Right kidney (tissue), 9 donors: ENCODE measurements at places on chromosomes 2 and 18.
A peak's percentile ranks its signal among the peaks of the same experiment; 100 is the strongest.

DNA sequence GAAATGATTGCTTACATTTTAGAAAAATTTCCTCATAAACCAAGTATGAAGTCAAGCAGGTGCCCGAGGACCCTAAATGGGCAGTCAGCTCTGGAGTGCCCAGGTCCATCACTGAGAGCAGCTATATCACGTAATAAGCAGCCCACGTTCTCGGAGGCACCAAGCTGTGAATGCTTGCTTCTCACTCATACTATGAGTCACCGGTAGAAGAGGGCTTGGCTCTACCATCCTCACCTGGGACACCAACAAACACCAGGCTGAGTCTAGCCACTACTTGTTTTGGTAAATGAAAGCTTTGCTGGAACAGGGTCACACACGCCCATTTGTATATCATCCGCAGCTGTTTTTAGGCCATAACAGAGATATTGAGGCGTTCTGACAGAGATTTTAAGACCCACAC lies 207.5 kb downstream of the SEPTIN10 start:
- no peak for DNase-seq

GRCh38 chr2:99822474-99823207 lies 319.7 kb downstream of the AFF3 start:
- no peak for DNase-seq

GRCh38 chr2:62811086-62811485 lies 105.6 kb downstream of the EHBP1 start:
- no peak for DNase-seq

DNA sequence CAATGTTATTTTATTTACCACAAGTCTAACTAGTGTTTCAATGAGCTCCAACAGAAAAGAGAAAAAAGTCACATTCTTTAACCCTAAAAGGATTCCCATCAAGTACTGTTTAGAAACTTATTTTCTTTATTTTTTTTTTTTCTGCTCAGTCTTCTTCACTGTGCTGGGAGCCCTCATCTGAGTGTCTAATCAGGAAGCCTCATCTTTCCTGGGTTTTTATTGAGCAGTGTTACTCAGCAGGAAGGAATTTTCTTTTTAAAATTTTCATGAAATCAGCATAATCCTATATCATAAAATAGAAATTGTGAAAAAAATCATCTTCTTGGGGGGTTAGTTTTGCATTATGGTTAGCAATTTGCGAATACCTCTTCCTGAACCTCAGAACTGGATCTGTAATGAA lies 453.8 kb downstream of the CDH2 start:
- no peak for DNase-seq

DNA sequence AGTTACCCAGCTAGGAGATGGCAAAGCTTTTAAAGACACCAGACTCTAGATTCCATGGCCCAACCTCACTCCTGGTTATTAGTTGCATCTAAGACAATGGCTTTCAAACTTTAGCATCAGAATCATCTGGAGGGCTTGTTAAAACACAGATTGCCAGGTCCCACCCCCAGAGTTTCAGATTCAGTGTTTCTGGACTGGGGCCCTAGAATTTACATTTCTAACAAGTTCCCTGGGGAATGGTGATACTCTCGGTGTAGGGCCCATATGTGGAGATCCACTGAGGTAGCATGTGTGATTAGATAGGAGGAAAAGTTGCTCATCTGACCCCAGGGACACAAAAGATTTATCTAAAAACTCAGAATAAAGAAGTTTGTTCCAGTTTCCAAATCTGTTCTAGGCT lies 14.5 kb upstream of the TTR start:
- no peak for DNase-seq

- peak; percentile 63 for DNase-seq
Observed at GRCh38 chr18:48922801-48923730, 27.7 kb downstream of the SMAD7 start.

DNA sequence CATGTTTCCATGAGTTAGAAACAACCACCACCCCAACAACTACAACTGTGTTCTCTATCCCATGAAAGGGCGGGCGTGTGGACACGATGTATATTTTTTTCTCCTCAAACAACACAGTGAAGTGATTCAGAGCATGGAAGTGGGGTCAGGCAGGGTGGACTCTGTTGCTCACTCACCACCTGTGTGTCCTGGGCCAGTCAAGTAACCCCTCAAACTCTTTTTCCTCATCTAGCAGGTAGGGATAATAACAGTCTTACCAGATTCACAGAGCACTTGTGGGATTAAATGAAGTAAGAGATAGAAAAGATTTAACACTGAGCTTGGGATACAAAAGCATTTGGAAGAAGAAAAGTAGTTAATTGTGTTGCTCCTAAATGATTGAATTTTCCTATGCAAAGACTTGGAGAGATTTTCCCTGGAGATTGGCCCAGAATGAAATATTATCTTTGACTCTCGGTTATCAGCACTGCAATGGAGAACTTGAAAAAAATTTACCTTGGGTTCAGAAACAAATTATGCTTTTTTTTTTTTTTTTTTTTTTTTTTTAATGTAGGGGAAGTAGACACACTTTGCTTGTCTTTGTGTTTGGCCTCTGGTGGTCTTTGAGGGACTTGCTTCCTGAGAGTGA lies 161.9 kb upstream of the EPAS1 start:
- no peak for DNase-seq

- DNase-seq, result no peak
Observed at GRCh38 chr2:148638543-148638942, 6.0 kb upstream of the EPC2 start.

DNA sequence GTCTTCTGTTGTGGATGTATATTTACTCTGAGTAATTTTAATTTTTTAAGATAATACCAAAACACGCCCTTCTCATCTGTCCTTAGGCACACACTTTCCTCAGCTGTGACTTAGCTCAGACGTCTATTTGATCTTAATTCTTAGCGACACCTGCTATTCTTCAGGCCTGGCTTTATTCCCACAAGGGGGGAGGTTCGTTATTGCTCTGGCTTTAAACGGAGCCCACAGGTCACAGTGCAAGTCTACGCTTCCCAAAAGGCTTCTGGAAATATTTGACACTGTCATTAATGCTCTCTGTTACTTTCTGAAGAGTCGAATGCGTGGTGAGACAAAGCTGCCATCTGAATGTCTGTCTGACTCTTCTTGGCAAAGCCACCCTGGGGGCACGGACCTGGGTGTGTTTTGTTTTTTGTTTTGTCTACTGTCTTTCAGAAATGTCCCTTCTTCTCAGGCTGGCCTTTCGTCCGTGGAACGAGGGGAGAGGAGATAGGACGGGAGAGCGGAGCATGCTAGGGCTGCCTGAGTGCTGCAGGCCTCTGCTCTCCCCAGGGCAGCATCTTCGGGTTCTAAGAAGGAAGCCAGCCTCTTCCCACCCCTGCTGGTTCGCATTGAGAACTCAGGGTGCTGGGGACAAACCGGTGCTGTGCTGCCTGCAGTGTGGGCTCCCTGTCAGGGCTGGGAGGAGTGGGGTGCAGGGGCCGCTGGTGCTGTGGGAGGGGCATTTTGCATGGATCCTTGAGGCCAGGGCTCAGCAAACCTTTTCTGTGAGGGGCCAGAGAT lies 61.9 kb downstream of the ASAP2 start:
- DNase-seq, result no peak

GRCh38 chr2:20179755-20180594 lies 45.0 kb downstream of the SDC1 start:
- DNase-seq, result peak; percentile 68

- no peak for DNase-seq
Observed at GRCh38 chr18:57110290-57110689, 36.6 kb upstream of the BOD1L2 start.

DNA sequence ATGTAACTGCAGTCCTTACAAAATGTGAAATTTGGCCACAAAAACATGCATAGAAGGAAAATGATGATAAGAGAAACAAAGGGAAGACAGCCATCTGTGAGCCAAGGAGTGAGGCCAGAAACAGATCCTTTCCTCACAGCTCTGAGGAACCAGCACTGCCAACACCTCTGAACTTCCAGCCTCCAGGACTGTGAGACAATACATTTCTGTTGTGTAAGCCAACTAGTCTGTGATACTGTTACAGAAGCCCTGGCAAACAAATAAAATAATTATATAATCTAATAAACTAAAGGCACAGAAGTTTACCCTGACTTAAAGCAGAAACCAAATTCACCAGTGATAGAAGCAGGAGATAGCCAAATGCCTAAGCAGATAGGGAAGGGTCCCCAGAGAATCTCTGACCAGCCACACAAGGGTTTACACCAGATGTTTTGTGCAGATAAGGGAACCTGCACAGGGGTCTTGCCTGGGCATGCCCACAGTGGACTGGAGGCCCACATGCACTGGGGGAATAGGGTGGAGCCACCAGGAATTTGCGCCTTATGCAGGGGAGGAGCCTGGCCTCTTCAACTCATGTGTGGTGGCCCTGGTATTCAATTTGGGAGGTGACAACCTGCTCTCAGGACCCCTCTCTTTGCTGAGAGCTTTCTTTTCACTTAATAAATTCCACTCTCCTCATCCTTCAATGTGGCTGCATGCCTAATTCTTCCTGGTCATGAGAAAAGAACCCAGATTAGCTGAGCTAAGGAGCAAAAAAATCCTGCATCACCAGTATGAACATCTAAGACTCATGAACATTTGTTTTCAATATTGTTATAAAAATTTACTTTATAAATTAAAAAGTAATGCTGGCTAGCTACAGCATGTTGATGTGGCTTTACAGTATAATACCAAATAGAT lies 3.8 kb upstream of the GCC2 start:
- DNase-seq, result no peak

DNA sequence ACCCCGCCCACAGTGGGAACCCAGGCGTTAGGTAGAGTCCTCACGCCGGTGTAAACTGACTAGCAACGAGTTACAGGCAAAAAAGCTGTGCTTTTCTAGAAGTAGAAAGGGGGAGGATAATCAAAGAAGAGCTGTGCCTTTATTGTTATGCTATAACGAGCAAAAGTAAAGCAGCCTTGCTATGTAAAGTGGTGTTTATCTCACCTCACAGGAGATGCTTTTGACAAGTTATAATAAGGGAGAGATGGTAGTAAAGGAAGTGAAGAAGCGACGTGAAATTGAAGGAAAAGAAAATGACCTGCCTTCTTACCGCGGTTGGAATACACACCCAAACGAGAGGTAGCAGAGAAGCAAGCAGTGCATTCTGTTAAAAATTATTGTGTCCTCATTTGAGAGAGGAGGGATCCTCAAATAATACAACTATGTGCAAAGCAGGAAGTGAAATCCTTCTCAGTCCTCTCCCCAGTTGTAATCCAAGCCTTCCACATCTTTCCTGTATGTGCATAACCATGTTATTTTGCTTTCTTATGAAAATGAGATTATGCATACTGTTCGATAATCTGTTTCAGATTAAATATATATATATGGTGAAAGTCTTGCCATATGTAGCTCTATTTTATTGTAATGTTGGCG lies 962 bp downstream of the TANK start:
- no peak for DNase-seq

DNA sequence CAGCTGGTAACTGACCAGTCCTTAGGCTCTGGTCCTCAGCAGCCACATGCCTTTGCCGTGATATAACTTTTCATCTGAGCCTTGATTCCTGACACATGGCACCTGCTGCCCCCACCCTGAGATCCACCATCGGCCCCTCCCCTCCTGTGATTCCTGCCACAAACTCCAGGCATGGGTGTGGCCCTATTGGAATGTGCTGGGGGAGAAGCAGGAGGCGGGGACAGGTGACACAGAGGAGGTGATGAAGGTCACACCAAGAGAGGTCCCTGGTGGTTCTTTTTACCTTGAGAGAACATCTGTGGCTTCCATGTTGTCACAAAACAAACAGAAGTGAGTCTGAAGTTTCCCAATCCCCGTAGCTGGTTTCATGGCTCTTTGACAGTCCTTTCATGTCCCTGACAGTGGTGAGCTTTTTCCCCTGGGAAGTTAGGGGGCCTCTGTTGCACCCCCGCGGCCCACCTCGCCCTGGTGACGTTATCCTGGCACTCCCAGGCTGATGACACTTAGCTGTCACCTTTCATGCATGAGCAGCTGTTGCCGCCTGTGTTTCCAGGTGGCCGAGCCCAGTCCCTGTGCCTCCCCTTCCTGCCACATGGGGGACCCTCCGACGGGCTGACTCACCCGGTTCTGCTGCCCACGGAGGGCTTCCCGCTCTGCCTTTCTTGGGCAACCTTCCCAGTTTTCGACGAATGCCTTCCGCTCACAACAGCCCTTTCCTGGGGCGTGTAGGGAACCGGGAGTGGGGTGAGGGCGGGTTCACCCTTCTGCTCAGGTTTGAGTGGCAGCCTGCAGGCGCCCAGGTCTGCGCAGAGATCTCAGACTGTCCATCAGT lies 66.3 kb upstream of the GLI2 start:
- no peak for DNase-seq

- no peak for DNase-seq
Observed at GRCh38 chr2:239717706-239718105, 307.4 kb downstream of the NDUFA10 start.

GRCh38 chr18:48893061-48893607 lies 57.6 kb downstream of the SMAD7 start:
- DNase-seq, result no peak

GRCh38 chr2:120957905-120958304 lies 222.2 kb downstream of the GLI2 start:
- DNase-seq, result no peak

DNA sequence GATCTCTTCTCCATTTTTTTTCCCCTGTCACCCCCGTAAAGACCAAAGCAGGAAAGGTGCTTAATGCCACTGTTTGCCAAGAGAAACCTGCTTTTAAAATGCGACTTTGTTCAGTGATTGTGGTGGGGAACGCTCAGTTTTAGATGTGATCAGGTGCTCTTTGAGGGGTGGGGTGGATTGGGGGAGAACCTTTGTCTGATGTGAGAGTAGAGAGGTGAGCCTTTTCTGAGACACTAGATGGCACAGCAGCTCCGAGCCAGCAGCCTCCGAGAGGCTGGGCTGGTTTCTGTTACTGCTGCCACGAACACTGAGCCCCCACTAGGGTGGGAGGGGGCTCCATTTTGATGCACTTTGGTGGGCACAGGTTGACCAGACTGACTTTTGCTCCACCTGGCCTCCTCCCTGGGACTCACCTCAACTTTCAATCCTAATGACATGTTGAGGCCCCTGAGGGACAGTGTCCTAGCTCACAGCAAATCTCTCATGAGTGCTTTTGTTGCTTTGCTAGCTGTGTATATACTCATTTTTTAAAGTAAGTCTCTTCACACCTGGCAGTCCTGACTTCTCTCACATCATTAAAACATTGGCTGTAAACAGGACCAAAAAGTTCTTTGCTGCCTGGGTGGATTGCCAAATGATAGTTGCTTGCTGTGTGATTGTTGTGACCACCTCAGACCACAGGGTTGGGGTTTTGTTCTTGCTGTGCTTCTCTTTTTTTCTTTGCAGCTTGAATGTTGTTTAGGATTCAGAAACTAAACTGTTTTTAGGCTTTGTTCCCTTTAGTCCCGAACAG lies 98.2 kb upstream of the MAP3K20 start:
- DNase-seq, result no peak

GRCh38 chr2:233690444-233690843 lies 2.2 kb upstream of the UGT1A6 start:
- no peak for DNase-seq

DNA sequence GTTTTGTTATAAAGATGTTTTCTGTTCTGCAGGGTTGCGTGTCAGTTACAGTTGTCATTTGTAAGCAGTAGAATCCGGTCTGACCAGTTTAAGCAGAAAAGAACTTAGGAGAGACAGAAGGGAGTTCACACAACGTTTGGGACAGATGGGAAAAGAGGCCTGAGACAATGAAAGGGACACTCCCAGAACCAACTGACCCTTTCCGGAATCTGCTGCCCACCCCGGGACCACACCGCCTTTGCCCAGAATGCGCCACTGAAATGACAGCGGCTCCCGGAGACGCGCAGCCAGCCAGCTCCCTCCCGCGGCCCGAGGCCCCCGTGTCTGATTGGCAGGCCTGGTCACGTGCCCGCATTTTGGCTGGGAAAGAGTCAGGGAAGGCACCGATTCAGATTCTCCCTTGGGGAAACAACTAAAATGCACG lies 244.6 kb downstream of the BCL2 start:
- DNase-seq, result peak; percentile 79
